ENCODE measurements at places on chromosomes 3 and 15. TPM values are rescaled to one million over a fixed set of nuclear protein-coding genes. Genes with fewer than 3 reads are reported as not detected.

- DNase-seq, result no peak
Measured at GRCh38 chr3:99699841-99700240, 61.4 kb downstream of the COL8A1 start.

GRCh38 chr15:25172691-25173090, 217.9 kb downstream of the SNRPN start:
- DNase-seq, result no peak

DNA sequence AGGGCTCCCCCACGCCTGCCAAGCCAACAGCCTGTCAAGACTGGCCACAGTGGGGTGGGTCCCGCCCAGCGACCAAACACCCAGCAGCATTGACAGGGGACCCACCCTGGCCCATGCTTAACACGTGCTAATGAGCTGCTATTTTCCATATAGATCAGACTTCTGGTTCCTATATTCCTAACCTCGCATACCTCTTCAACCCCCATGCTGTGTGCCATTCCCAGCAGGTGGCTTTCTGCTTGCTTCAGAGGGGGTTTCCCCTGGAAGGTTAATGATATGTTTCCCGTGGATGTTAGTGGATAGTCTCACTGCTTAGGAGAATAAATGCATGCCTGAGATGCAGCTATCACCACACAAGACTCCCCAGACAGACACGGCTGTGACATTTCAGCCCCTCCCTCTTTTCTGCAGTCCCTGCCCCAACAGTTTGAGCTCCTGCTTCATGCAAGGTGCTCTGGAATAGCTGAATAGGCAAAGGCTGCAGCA, 37.9 kb upstream of the MGLL start:
- DNase-seq, result no peak

Gene IL16
- total RNA-seq, result not detected

DNA sequence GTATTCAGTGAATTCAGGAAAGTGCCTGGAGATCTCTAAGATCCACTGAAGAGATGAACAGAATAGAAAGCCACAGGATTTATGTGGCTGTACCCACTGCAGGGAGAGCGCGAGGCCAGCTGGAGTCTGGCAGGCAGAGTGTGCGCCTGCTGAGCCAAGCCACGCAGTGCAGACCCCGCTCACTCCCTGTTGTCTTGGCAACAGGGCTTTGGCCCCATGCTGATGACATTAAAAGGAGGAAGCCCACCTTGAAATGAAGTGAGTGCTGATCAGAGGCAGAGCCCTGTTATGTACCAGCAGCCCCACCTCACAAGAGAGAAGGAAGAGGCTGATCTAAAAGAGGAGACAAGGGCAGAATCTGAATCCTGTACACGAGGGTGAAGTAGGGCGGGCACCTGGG, 36.7 kb downstream of the PXYLP1 start:
- no peak for DNase-seq

- no peak for DNase-seq
Measured at GRCh38 chr3:5607581-5607980, 420.1 kb downstream of the EDEM1 start.

Gene TNNC1
- 1.4 TPM for total RNA-seq
